ENCODE measurements at places on chromosomes 12 and 14.

- no peak for DNase-seq
Measured at GRCh38 chr14:91021991-91022621, 38.3 kb downstream of the RPS6KA5 start.

DNA sequence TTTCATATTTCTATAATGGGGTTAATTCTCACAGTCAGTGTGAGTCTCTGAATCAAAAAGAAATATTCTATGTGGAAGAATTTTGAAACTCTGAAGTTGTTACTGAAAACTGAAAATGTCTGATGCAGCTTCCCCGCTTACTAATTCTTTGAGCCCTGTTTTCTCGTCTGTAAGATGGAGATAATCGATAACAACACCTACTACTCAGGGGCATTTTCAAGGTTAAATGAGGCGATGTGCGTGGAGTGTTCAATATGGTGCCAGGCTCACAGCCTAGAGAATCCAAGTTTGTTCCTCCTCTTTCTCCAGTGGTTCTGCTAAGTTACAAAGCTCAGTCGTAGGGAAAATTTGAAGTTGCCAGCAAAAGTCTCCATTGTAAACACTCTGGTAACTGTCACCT, 391.4 kb downstream of the FUT8 start:
- no peak for DNase-seq

GRCh38 chr14:54673193-54674045, 106.5 kb downstream of the SAMD4A start:
- DNase-seq, result no peak

- DNase-seq, result no peak
Measured at GRCh38 chr14:50647753-50648152, 20.4 kb downstream of the SAV1 start.

- DNase-seq, result no peak
Measured at GRCh38 chr14:90301668-90302090, 30.1 kb downstream of the NRDE2 start.

DNA sequence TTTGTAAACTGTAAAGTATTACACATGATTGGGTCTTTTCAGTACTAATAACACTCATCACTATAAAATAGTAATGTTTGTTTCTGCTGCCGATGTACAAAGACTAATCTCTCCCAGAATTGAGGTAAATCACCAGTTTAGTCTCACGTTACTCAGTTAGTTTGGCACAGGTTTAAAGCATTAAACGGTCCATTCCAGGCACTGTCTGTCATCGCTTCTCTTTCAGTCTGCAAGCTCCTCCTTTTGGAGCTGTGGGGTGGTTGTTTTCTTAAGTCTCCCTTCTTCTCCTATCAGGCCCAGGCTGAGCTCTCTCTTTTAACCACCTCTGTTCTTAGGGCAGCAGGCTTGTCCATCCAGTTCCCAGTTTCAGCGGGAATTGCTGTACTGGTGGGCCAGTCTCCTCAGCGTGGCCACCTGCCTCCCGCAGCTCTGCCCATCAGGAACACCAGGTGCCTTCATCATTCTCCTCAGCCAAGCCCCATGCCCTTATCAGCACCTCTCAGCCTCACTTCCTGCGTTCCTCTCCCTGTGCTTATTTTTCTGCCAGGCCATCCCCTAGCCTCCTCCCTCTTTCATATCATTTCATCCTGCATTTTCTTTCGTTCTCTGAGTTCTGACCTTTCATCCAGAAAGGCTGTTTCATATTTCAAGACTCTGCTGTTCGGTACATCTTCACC, 149.0 kb downstream of the TGFB3 start:
- DNase-seq, result no peak

DNA sequence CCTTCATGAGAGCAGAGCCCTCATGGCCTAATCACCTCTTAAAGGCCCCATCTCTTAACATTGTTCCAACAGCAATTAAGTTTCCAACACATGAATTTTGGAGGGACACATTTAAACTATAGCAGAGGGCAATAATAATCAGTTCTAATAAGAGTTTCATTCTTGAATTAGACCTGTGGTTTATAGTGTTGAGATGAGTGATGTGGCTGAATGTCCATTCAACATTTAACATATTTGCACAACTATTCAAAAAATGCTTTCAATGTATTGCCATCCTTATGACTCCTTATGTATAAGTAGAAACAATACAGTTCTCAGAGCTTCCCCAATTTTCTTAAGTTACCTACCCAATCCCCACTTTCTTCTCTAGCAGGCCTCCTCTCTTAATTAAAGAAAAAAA, 21.5 kb downstream of the KLHL28 start:
- no peak for DNase-seq

- no peak for DNase-seq
Measured at GRCh38 chr12:14537088-14537487, 30.6 kb downstream of the PLBD1 start.

GRCh38 chr12:77847060-77847541, 16.4 kb downstream of the NAV3 start:
- DNase-seq, result no peak

GRCh38 chr14:90617961-90618360, 198.3 kb downstream of the TTC7B start:
- DNase-seq, result no peak

- DNase-seq, result no peak
Measured at GRCh38 chr14:58978343-58978742, 210.1 kb upstream of the DAAM1 start.
